A549 treated with RU486 at 1 μM for 4 hours (cell line): ENCODE measurements at places on chromosomes 3 and 15. TPM values are rescaled to one million over a fixed set of nuclear protein-coding genes. Genes with fewer than 3 reads are reported as not detected.

Gene ITIH4
- total RNA-seq = 0.35 to 1.6 TPM (median 0.55 TPM) in 5 replicates

Gene SCAMP5
- 11.2 to 15.7 TPM (median 14.7 TPM) in 5 replicates for total RNA-seq

Gene CKMT1B
- total RNA-seq = 2.9 to 6.1 TPM (median 3.4 TPM) in 5 replicates

Gene SYNPR
- total RNA-seq = not detected in 5 replicates

Gene TMEM45A
- total RNA-seq = 1.4 to 2.6 TPM (median 2.4 TPM) in 5 replicates

Gene AADACL2
- not detected in 5 replicates for total RNA-seq

Gene SLC28A2
- not detected in 5 replicates for total RNA-seq

Gene ERICH6
- total RNA-seq = 0.05 TPM in 1 of 5 replicates, not detected in the others

Gene TRPM1
- total RNA-seq = not detected in 5 replicates

Gene ISG20
- 33.2 to 45.0 TPM (median 38.8 TPM) in 5 replicates for total RNA-seq

Gene MYL3
- 0.22 to 0.35 TPM in 2 of 5 replicates, not detected in the others for total RNA-seq

Gene TRH
- not detected in 5 replicates for total RNA-seq

Gene RNF13
- total RNA-seq = 26.8 to 64.1 TPM (median 40.2 TPM) in 5 replicates

Gene ECT2
- 46.5 to 90.7 TPM (median 85.8 TPM) in 5 replicates for total RNA-seq

Gene RTP1
- total RNA-seq = not detected in 5 replicates

Gene XCR1
- not detected in 5 replicates for total RNA-seq
